GM23338 (cell line): ENCODE measurements at places on chromosomes 2 and 18. TPM values are rescaled to one million over a fixed set of nuclear protein-coding genes. Genes with fewer than 3 reads are reported as not detected.

EPB41L5 gene
- 35.4 and 35.5 TPM in 2 replicates for total RNA-seq

LAMA3 gene
- 2.6 and 4.9 TPM in 2 replicates for total RNA-seq

DNA sequence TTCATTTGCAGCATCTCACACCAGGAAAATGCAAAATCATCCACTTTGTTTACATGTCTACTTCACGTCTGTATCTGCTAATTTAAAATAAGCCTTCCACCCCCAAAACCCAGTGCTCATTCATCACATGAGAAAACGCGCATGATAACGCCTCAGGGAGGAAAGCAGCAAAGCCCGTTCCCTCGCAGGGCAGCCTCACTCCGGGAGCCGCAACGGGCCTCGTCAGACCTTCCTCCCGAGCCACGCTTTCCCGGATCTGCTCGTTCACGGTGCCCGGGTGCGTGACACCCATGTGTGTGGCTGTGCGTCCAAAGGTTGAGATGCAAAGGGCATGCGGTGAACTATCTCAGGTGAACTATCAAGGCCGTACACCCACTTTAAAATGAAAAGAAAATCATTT, 59.8 kb downstream of the NDUFA10 start:
- no peak overlapping the region for H3K27ac ChIP-seq
- peak; percentile 16 for DNase-seq
- H3K36me3 ChIP-seq = peaks cover 5% of the 10 kb centered on the region; the same call in 1 of the 2 replicates

LOXHD1 gene
- total RNA-seq = 0.16 and 0.17 TPM in 2 replicates

DLGAP1 gene
- total RNA-seq = 48.5 and 59.5 TPM in 2 replicates

DNA sequence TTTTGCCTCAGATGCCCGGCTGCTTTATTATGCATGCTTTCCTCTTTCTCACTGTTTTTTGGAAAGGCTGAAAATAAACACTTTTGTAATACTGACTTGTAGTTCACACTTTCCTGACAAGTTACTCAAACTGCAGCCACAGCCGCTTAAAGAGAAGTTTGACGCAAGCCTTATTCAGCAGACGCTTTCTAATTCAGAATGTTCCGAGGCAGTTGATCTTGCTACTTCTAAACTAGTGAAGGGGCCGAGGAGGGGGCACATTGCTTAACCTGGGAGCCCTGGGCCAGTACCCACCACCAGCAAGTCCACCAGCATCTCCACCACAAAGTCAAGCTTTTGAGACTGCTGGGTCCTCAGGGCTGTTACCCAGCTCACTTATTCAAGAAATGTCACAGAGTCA, 71.8 kb upstream of the SPRED2 start:
- H3K4me3 ChIP-seq = no peak overlapping the region
- H3K27me3 ChIP-seq = no peaks in the 10 kb centered on the region
- no peak overlapping the region for H3K27ac ChIP-seq

DNA sequence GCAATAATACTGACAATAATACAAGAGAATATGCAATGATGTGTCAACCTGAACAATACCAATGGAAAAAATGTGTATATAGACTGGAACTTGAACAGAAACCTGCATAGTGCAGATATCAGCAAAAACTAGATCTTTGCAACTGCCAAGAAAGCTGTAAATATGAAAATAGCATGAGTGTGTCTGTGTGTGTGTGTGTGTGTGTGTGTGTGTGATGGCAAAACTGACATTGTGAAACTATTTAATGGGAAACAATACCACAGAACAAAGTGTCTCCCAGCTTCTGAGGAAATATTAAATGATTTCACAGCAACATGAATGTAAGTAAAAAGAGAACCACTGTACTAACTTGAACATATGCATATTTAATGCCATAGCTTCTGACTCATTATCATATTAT, 558.2 kb upstream of the LINC00305 start:
- H3K27ac ChIP-seq = no peak overlapping the region
- H3K27me3 ChIP-seq = no peaks in the 10 kb centered on the region
- H3K4me3 ChIP-seq = no peak overlapping the region
- no peaks in the 10 kb centered on the region for H3K36me3 ChIP-seq
- DNase-seq = no peak
- no peaks in the 10 kb centered on the region for H3K4me1 ChIP-seq

GRCh38 chr2:163580757-163581156, 155.1 kb downstream of the FIGN start:
- no peak for DNase-seq
- H3K36me3 ChIP-seq = no peaks in the 10 kb centered on the region
- no peak overlapping the region for H3K4me3 ChIP-seq
- no peaks in the 10 kb centered on the region for H3K27me3 ChIP-seq
- H3K4me1 ChIP-seq = no peaks in the 10 kb centered on the region

GRCh38 chr2:127324635-127325034, 30.7 kb upstream of the ERCC3 start:
- peaks cover 3% of the 10 kb centered on the region; the same call in 1 of the 2 replicates for H3K36me3 ChIP-seq
- no peak overlapping the region for H3K27ac ChIP-seq
- H3K4me3 ChIP-seq = no peak overlapping the region
- peak; percentile 51 for DNase-seq
- H3K27me3 ChIP-seq = no peaks in the 10 kb centered on the region

DNA sequence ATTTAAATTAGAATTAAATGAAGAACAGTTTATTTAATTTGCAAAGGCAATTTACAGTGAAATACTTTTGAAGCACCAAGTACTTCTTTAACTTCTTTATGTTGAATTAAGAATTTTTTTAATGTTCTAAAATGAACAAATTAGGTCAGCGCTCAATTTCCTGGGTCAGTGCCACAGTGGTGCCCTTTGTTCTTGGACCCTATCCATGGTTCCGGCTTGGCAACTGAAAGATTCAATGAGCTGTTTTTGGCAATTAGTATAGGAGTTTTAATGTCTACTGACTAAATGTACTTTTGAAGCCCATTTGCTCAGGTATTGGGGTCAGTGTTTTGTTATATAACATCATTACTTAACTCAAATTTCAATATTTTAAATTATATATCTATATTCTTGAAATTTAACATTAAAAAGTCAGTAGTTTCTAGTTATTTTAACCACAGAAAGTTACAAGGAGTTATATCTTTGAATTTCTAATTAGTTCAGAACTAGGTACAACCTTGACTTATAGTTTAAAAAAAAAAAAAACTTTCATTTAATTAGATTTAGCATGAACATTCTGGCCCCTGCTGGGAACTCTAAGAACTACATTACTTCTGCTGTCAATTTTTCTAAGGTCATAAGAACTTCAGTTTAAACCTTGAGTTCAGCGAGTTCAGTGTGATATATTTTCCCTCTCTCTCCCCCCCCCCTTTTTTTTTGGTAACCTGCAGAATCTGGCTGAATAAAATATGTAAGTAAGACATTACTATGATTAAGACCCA, 7.6 kb upstream of the MSTN start:
- no peak overlapping the region for H3K4me3 ChIP-seq
- no peaks in the 10 kb centered on the region for H3K4me1 ChIP-seq

GRCh38 chr18:52289392-52289791, 50.6 kb upstream of the DCC start:
- H3K27ac ChIP-seq = no peak overlapping the region

DNA sequence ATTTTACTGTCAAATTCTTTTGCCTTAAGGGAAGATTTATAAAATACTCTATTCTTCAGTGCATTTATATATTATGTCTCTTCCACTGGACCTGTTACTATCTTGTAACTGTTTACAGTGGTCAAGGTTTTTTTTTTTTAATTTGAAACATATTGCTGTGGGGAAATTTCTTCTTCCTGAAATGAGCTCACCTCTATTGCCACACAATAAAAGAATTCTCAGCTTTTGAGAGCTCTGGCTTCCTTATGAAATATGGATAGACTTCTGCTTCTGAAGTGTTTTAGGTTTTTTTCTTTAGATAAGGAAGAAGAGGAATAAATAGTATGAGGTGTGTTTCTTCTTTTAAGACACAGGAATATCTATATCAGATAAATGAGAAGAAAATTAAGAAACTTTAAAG, 7.7 kb downstream of the VRK2 start:
- no peak overlapping the region for H3K27ac ChIP-seq
- no peaks in the 10 kb centered on the region for H3K27me3 ChIP-seq
- no peak for DNase-seq
- H3K36me3 ChIP-seq = no peaks in the 10 kb centered on the region

DNA sequence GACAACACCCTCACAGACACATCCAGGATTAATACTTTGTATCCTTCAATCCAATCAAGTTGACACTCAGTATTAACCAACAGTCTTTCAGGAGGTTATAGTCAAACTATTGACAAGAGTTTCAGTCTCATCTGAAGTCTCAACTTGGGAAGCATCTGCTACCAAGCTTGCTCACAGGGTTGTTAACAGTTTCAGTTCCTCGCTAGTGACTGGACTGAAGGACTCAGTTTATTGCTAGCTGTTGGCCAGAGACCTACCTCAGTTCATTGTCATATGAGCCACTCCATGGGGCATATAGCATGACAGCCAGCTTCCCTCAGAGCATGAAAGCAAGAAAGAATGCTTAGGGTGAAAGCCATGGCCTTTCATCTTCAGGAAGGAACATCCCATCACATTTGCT, 228.6 kb downstream of the EPHA4 start:
- H3K4me3 ChIP-seq = no peak overlapping the region
- no peak overlapping the region for H3K27ac ChIP-seq
- H3K27me3 ChIP-seq = no peaks in the 10 kb centered on the region
- no peaks in the 10 kb centered on the region for H3K36me3 ChIP-seq
- no peak for DNase-seq

- DNase-seq = peak; percentile 61
- no peak overlapping the region for H3K4me3 ChIP-seq
- no peaks in the 10 kb centered on the region for H3K27me3 ChIP-seq
- peaks cover 4% of the 10 kb centered on the region; the same call in 1 of the 2 replicates for H3K4me1 ChIP-seq
Observed at GRCh38 chr2:236254674-236255073, 9.5 kb downstream of the ASB18 start.

GRCh38 chr2:129396980-129397599, 582.4 kb upstream of the RAB6C start:
- no peaks in the 10 kb centered on the region for H3K4me1 ChIP-seq
- no peaks in the 10 kb centered on the region for H3K27me3 ChIP-seq
- H3K36me3 ChIP-seq = no peaks in the 10 kb centered on the region

GRCh38 chr2:19746611-19747309, 155.0 kb downstream of the TTC32 start:
- no peaks in the 10 kb centered on the region for H3K36me3 ChIP-seq
- H3K27me3 ChIP-seq = no peaks in the 10 kb centered on the region
- H3K4me1 ChIP-seq = no peaks in the 10 kb centered on the region
- peak; percentile 71 for DNase-seq
- H3K4me3 ChIP-seq = no peak overlapping the region
- H3K27ac ChIP-seq = no peak overlapping the region

DNA sequence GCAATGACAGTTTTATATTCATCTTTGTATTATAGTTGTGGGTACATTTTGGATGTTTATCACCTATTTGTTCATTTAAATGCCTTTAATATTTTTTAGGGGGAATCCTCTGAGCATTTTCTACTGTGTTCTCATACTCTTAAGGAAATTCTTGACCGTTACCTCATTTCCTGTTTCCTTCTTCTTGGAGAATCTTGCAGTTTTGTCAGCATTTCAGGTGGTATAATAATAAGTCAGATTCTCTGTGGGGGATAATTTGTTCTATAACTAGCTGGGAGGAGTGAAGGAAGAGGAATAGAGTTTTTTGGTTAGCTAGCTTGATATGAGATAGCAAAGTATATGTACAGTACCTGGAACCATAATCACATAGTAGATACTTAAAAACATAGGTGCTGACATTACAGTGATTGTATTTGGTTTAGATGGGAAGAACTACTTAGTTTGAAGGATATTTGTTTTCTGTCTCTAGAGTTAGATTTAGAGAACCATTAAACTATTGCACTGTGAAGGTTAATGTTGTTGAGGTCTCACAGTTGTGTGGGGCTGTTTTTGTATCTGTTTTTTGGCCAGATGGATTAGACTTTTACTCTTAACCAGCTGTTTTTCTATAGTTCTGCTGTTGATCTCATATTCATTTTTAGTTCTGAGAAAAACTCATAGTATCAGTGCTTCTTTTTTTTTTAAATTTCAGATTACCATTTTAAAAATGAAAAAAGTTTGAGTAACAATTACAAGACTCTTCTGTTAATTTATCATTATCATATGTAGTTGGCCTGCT, 14.2 kb downstream of the MTX2 start:
- H3K36me3 ChIP-seq = no peaks in the 10 kb centered on the region
- H3K27me3 ChIP-seq = no peaks in the 10 kb centered on the region
- H3K4me1 ChIP-seq = no peaks in the 10 kb centered on the region

SULT1C2 gene
- 0.69 and 1.9 TPM in 2 replicates for total RNA-seq

DNA sequence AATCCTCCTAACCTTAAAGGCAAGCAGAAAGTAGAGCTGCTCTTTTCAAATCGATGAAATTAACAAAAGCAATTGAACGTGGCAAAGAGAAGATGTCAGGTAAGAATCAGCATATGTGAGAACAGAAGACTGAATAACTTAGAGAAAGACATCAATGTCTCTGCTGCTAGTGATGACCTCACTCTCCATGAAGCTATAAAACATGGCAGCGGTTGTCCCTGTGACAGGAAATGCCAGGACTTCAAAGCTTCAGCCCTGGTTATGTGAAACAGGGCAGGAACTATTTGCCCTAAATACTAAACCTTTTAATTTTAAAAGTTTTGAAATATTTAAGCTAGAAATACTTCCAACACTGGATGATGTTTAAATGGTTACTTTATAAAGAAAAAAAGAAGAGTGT, 383.7 kb downstream of the XIRP2 start:
- H3K4me1 ChIP-seq = peaks cover 46% of the 10 kb centered on the region
- peaks cover 14% of the 10 kb centered on the region for H3K36me3 ChIP-seq
- H3K27ac ChIP-seq = no peak overlapping the region
- DNase-seq = peak; percentile 47
- no peaks in the 10 kb centered on the region for H3K27me3 ChIP-seq

CPLX4 gene
- total RNA-seq = not detected in 2 replicates

GRCh38 chr2:154995361-154995760, 296.9 kb downstream of the KCNJ3 start:
- no peak for DNase-seq
- no peak overlapping the region for H3K4me3 ChIP-seq
- no peaks in the 10 kb centered on the region for H3K36me3 ChIP-seq
- H3K27me3 ChIP-seq = no peaks in the 10 kb centered on the region
- no peaks in the 10 kb centered on the region for H3K4me1 ChIP-seq

ANTXR1 gene
- 23.1 and 24.7 TPM in 2 replicates for total RNA-seq

- DNase-seq = no peak
- H3K27me3 ChIP-seq = no peaks in the 10 kb centered on the region
- peaks cover 11% of the 10 kb centered on the region for H3K4me1 ChIP-seq
Observed at GRCh38 chr2:74584088-74584645, 29.6 kb downstream of the DOK1 start.

SOX11 gene
- total RNA-seq = 26.3 and 26.5 TPM in 2 replicates

ITGA4 gene
- total RNA-seq = 2.4 and 4.6 TPM in 2 replicates

C18orf54 gene
- total RNA-seq = 29.6 and 35.0 TPM in 2 replicates
